DMS153 (cell line): ENCODE measurements at places on chromosomes 1 and 21.

GRCh38 chr1:81703756-81704463 lies 96.8 kb upstream of the ADGRL2 start:
- DNase-seq, result no peak

GRCh38 chr1:180421614-180422013 lies 80.8 kb downstream of the ACBD6 start:
- DNase-seq, result no peak

DNA sequence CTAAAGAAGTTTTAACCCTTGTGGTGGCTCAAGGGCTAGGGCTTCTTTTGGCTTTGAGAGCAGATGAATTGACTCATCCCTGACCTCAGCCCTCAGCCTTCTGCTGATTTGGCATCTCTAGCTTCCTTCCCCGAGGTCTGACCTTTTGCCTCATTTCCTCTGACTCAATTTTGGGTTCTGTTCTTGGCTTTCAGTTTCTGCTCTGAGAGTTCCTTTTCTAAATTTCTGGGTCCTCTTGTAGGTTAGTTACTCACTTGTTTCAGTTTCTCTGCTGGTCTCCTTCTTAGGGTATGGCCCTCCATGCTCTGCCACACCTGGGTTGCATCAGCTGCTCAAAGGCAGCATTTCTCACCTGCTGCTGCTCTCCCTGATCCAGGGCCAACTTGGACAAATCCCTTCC lies 19.4 kb downstream of the PDE4B start:
- DNase-seq, result no peak

- no peak for DNase-seq
These were observed 33.6 kb downstream of the WLS start for GRCh38 chr1:68198752-68199151.

GRCh38 chr1:26158908-26159742 lies at the start of gene FAM110D:
Gene FAM110D (plus strand): TSS chr1:26159079. CDS start chr1:26161292, 2,213 bp downstream.
- DNase-seq, result no peak

- no peak for DNase-seq
These were observed 125.1 kb downstream of the BARHL2 start for GRCh38 chr1:90591970-90592356.
